ENCODE measurements at places on chromosomes 7 and 10.

DNA sequence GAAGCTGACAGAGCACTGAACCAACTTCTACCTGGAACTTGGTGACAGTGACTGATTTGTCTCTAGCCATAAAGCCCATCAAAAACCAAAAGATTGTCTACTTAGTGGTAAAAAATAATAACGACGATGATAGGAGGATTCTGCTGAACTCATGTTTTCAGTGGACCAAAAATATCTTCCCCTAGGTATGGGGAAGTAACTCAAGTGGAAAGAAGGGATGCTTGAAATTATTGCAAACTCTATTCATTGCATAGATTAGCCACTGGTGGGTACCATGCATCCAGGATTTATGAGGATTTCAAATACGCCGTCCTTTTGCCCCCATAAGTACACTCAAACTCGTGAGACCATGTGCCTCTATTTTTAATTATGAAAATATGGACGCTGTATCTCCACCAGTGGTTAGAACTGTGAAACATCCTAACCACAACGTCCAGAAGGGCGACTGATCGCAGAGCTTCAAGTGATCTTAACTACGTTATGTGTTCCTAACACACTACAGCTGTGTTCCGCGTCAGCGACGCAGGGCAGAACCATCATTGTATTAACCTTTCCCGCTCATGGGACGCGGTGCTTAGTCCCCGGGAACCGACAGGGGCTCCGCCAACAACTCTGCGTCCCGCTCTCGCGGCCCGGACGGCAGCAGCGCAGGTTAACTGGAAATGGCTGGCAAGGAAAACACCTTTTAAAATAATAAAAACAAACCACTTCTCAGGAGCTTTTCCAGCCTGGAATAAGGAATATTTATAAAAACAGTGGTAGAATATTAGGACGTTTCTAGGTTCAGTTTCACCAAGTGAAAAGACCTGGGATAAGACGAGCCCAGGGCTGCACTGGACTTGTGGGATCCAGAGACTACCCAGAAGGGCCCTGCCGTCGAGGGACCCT, 776 bp downstream of the PEX1 start:
- DNase-seq = peak; percentile 84

DNA sequence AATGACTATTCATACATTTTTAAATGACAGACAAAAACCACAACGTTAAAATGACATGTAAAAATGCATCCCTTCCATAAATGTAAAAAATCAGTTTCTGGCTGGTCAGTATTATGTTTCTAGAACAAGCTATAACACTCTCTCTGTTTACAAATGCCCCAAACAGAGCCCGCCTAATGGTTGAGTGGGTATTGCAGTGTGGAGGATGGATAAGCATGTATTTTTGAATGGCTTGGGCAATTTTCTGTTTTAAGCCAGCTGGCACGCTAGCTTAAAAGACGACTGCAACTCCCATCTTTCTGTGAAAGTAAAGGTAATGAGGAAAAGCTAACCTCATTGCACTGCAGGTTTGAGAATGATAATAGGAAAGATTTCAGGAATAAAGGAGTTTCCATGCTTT, 430.7 kb downstream of the PARD3 start:
- no peak for DNase-seq

DNA sequence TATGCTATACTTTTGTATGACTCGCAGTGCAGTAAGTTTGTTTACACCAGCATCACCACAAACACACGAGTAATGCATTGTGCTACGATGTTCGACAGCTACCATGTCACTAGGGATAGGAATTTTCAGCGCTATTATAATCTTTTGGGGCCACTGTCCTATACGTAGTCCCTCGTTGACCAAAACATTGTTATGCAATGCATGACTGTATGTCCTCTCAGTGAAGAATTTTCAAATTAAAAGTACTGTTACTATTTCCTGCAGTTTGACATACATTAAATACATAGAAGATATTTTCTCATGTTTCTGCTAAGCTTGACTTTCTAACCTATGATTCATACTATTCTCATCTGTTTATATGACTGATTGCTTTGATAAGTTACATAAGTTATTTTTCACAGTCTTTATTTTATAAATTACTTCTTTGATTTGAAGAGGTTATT, 203.6 kb downstream of the VTI1A start:
- DNase-seq = no peak

GRCh38 chr10:59825932-59826331, 72.7 kb upstream of the MRLN start:
- DNase-seq = no peak

DNA sequence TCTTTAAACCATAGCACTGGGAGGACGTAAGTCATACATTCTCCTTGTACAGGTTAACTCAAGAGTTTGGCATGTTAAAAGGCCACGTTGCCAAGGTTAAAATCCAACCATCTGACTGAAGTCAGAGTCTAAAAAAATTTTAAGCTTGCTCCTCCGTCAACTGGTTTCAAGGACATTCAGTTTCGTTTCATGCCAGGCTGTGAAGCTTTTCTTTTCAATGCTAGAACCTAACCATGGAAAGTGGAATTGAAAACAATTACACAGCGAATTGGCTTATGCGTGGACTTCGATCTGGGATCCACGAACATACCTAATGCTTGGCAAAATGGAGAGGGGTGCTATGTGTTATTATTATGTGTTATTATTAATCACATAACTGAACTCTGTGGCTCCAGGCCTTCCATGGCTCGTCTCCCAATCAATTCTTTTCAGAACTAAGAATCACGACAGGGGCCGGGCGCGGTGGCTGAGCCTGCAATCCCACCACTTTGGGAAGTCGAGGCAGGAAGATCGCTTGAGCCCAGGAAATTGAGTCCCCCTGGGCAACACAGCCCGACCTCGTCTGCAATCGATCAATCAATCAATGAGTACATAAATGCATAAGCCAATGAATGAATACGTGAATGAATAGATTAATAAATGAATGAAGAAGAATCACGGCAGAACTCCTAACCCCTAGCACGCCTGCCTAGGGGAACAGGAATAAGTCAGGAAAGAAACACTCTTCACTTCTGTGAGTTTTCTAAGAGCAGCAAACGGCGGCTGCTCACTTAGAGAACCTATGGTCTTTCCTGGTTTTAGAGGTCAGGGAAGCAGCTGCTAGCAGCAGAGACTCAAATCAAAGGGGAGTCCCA, 733 bp upstream of the ARL5B start:
- DNase-seq = no peak

- peak; percentile 81 for DNase-seq
These were observed 473 bp downstream of the PPP1R9A start for GRCh38 chr7:94907811-94908322.

DNA sequence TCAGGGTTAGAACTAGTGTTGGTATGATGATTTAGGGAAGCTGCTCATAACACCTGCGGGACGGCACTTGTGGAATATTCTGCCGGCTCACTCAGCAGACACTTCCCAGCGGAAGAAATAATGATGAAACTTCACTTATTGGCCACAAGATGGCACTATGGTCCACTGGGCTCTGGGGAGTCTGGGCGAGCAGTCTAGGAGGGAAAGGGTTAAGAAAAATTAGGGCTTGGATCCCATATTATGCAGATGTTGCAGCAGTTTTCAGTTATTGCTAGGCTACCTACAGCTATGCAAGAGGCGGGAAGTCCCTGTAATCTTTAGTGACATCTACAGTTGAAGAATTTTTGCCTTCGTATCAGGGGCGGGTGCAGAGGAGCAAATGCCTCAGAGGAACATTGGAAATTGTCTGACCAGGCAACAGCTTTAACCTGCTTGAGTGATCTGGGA, 238.7 kb upstream of the PRSS58 start:
- DNase-seq = peak; percentile 61

DNA sequence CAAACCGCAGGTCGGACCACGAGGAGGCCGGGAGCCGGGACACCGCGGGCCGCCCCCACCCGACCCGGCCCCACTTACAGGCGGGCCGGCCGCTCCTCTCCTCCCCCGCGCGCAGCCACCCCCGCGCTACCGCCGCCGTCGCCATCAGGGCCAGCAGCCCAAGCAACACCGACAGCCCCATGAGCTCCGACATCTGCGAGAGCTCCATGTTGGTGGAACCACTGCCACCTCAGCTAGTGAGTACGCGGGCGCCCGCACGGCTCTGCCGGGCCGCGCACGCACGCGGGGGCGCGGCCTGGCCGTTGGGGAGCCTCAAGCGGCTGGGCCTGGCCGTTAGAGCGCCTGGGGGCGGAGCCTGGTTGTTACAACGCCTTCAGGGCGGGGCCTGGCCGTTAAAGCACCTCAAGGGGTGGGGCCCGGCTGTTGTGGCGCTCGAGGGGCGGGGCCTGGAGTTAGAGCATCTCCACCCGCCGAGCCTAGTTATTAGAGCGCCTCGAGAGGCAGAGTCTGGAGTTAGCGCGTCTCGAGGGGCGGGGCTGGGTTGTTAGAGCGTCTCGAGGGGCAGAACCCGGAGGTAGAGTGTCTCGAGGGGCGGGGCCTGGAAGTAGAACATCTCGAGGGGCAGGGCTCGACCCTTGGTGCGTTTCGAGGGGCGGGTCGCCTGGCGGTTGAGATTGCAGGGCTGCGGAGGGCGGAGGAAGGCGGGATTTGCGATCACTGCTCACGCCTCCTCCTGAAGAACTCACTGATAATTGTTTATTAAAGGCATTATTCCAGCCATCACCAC, at the start of gene TBL2:
TBL2 (minus strand) TSS at position 238 of the 787 bp plus-strand sequence; CDS start at position 208, 30 bp downstream.
- DNase-seq = peak; percentile 100

- no peak for DNase-seq
These were observed 27.2 kb downstream of the ANKRD16 start for GRCh38 chr10:5862360-5862961.

- DNase-seq = no peak
These were observed 28.8 kb downstream of the CALML3 start for GRCh38 chr10:5553400-5554170.

GRCh38 chr7:126727930-126728391, 524.8 kb downstream of the GRM8 start:
- no peak for DNase-seq

- no peak for DNase-seq
These were observed 19.0 kb downstream of the RBM48 start for GRCh38 chr7:92547579-92547978.

DNA sequence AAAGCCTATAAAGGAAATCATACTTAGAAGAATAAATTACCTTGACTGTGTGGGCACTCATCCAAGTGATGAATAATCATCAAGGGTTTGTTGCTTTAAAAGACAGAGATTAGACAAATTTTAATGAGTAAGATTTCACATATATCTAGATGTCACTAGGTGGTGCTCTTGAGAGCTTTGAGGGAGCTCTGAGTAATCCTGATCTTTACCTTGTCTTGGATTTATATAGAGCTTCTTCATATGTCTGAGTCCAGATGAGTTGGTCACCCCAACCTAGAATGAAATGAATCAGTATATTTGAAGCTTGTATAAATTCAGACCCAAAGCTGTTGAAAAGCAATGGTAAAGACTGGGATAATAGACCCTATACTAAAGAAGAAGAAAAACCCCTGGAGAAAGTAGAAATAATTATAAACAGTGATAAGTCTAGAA, 3.7 kb downstream of the AGR2 start:
- peak; percentile 80 for DNase-seq

DNA sequence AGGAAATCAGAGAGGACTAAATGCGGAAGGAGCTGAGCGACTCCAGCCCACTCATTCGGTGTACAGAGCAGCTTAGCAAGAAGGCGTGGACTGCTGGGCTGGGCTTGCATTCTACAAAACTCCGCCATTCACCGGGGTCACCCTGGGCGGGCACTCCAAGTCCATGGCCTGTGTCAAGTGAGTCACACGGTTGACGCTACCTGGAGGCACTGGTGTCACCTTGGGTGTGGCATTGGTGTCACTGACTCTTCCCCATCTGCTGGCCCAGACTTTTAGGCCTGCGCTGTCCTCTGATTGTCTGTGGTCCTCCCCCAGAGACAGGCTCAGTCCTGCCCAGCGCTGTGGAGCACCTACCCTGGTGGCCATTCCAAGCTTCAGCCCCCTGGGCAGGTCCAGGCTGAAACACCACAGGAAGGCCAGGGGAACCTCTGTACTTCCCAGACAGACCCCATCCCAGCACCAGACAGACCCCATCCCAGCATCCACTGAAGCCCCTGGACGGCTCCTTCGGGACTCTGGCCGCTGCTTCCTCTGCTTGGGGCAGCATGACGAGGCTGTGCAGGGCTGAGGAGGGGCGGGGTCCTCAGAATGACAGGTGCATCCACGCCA, 30.6 kb upstream of the CNPY1 start:
- no peak for DNase-seq

DNA sequence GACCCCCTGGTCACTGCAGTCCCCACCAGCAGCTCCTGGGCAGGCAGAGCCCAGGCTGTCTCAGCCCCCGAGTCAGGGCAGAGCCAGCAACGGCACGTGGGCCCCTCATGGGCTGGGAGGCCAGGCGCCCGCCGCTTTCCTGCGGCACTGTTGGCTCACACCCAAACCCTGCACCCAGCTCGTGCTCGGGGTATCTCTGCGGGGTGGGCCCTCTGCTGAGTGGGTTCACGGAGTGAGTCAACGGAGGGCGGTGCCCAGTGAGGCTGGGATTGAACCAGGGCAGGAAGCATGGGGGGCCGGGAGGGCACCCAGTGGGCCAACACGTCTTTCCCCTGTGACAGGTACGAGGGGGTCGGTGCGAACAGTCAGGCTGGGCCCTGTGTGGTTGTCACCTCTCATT, 28.9 kb downstream of the ADAP1 start:
- DNase-seq = no peak

GRCh38 chr7:130397758-130398073, 17.4 kb downstream of the CPA1 start:
- DNase-seq = no peak

DNA sequence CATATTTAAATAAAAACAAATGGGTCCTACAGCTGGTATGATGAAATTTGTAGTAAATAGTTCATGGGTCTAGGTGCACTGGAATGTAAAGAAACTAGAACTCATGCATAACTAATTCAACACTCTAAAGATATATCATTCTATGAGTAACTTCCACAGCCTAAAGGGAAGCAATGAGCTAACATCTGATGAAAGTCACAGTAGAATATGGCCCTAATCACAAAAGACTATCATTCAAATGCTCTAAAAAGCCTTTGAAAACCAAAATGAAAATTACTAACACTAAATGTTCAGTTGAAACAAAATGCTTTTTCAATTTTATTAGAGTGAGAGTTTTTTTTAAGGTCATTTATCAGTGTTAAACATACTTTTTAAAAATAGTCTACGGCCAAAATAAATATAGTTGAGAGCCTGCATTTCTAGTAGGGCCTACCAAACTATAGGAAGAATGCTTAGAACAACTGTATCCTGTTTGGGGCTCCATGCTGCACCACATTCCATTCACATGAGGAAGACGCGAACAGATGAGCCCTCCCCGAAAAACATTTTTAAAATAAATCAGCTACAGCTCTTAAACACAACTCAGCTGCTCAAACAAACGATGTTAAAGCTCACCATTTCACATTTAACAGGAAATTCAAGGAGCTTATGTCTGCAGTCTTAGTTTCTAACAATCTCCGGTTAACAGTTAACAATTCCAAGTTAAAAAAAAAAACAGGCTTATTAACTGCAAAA, 134.5 kb downstream of the NRBF2 start:
- DNase-seq = peak; percentile 51
